ENCODE measurements at places on chromosomes 5 and 9. TPM values are rescaled to one million over a fixed set of nuclear protein-coding genes. Genes with fewer than 3 reads are reported as not detected.

Gene LTC4S
- 1.7 TPM for total RNA-seq

GRCh38 chr5:66015196-66015960 lies 89.0 kb downstream of the ERBIN start:
- H3K4me1 ChIP-seq, result peaks cover 2% of the 10 kb centered on the region
- DNase-seq, result no peak
- no peak overlapping the region for H3K4me3 ChIP-seq
- no peaks in the 10 kb centered on the region for H3K36me3 ChIP-seq
- no peaks in the 10 kb centered on the region for H3K27me3 ChIP-seq
- H3K27ac ChIP-seq, result no peak overlapping the region

- H3K4me3 ChIP-seq, result no peak overlapping the region
- DNase-seq, result no peak
- no peaks in the 10 kb centered on the region for H3K36me3 ChIP-seq
- no peaks in the 10 kb centered on the region for H3K27me3 ChIP-seq
- H3K4me1 ChIP-seq, result peaks cover 8% of the 10 kb centered on the region
Measured at GRCh38 chr5:120507800-120508463, 43.8 kb downstream of the PRR16 start.

- H3K27ac ChIP-seq, result peak overlapping the region; percentile 41
- no peak for DNase-seq
- no peaks in the 10 kb centered on the region for H3K27me3 ChIP-seq
- H3K4me3 ChIP-seq, result no peak overlapping the region
- H3K4me1 ChIP-seq, result peaks cover 44% of the 10 kb centered on the region
- no peaks in the 10 kb centered on the region for H3K36me3 ChIP-seq
Measured at GRCh38 chr9:110069326-110070248, 138.4 kb downstream of the C9orf152 start.

GRCh38 chr5:103605277-103605676 lies 42.7 kb upstream of the NUDT12 start:
- no peaks in the 10 kb centered on the region for H3K36me3 ChIP-seq

DNA sequence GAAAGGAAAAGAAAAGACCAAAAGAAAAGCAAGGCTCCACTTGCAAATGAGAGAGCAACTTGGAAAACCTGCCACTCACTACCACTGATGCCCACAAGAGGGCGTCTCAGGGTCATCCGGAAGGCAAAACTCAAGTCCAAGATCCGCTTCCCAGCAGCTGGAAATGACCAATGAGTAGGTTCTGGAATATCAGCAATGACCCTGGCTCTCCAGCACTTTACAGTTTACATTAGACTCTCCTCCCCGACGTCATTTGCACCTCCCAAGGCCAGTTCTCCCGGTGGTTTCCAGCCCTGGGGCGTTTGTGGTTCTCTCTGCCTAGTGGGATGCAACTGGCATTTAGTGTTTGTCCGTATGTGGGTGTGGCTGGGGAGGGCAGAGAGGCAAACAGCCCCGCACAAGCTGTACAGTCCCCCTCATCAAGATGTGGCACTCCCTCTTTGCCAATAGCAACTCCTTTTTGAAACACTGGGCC lies 193.8 kb upstream of the ZNF618 start:
- H3K4me3 ChIP-seq, result no peak overlapping the region
- H3K27me3 ChIP-seq, result peaks cover 5% of the 10 kb centered on the region
- no peak overlapping the region for H3K27ac ChIP-seq
- H3K4me1 ChIP-seq, result no peaks in the 10 kb centered on the region
- peak; percentile 38 for DNase-seq

- H3K27ac ChIP-seq, result no peak overlapping the region
- no peaks in the 10 kb centered on the region for H3K4me1 ChIP-seq
- DNase-seq, result no peak
- no peaks in the 10 kb centered on the region for H3K27me3 ChIP-seq
- H3K36me3 ChIP-seq, result no peaks in the 10 kb centered on the region
Measured at GRCh38 chr5:130168211-130168610, 263.9 kb downstream of the CHSY3 start.

Gene RETREG1
- 377 TPM for total RNA-seq

Gene PAPPA
- total RNA-seq, result 1.1 TPM

DNA sequence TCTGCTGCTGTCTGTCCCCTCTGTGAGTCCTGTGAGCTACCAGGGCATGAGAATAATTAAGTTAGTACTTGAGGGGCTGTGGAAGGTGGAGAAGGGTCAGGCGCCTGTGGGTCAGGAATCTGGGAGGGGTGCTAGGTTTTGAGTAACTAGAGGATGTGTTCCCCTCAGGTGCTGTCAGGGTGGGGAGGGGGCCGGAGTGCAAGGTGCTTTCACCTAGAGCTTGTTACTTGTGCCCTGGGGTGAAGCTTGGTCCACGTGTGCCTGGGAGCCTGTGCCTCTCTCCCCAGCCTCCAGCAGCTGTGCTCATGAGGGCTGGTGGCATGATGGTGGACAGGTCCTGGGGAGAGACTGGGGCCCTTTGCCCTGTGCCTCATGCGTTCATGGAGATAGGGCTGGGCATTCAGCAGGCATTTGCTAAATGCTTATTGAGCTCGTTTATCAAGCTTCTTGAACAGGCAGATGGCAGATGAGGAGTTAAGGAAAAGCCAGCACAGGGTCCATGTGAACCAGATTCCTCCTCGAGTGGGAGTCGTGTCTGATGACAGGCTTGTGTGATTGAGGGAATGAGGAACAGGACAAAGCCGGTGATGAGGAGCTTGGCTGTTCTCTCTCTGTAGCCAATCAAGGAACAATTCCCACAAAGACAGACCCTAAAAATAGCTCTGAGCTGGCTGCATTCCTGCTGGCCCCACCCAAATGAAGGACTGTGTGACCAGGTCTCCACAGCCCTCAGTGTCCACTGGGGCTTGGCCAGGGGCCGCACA lies 40.9 kb downstream of the CACNA1B start:
- DNase-seq, result no peak
- H3K36me3 ChIP-seq, result no peaks in the 10 kb centered on the region
- no peaks in the 10 kb centered on the region for H3K4me1 ChIP-seq
- H3K27ac ChIP-seq, result no peak overlapping the region
- no peaks in the 10 kb centered on the region for H3K27me3 ChIP-seq

Gene PCDHB15
- total RNA-seq, result 1.2 TPM

DNA sequence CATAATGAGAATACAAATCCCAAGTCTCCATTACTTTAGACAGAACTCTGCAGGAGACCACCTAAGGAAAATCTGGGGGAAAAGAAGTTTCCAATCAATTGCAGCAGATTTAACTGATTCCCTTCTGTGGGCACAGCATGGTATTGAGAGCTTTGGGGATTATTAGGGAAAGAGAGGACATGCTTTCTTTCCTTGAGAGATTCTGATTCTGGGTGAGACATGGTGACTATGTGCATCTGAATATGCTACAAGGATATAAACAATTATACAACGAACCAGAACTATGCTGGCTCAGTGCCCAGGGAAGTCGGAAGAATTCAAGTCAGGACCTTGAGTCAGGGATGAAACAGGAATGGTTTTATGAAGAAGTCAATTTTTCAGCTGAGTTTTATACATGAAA lies 183.7 kb downstream of the PDE4D start:
- DNase-seq, result no peak
- H3K36me3 ChIP-seq, result no peaks in the 10 kb centered on the region
- H3K4me1 ChIP-seq, result no peaks in the 10 kb centered on the region
- no peak overlapping the region for H3K4me3 ChIP-seq
- H3K27ac ChIP-seq, result no peak overlapping the region

DNA sequence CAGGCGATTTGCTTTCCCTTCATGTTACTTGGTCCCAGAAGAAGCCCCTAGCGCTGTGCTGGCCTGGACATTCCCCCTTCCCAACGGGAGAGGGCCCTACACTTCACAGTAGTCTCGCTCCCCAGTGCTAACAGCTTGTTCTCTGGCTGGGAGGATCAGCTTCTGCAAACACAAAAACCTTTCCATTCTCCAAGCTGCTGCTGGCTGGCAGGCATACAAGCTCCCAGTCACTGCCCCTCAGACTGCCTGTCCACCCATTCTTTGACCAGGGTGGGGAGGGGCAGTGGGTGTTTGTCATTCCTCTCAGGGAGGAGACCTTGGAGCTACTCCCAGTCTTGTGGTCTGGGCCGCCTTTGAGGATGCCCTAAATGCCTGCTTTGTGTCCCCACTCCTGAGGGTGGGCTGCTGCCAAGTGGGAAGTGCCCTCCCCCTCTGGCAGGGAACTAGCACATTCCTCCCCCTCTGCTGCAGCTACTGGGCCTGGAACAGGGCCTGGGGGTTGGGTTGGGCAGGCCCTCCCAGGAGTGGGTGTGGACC lies 20.8 kb downstream of the ENHO start:
- H3K27ac ChIP-seq, result no peak overlapping the region
- H3K27me3 ChIP-seq, result no peaks in the 10 kb centered on the region
- no peak for DNase-seq
- no peak overlapping the region for H3K4me3 ChIP-seq
- H3K36me3 ChIP-seq, result no peaks in the 10 kb centered on the region

Gene PPP2R2B
- 0.76 TPM for total RNA-seq

DNA sequence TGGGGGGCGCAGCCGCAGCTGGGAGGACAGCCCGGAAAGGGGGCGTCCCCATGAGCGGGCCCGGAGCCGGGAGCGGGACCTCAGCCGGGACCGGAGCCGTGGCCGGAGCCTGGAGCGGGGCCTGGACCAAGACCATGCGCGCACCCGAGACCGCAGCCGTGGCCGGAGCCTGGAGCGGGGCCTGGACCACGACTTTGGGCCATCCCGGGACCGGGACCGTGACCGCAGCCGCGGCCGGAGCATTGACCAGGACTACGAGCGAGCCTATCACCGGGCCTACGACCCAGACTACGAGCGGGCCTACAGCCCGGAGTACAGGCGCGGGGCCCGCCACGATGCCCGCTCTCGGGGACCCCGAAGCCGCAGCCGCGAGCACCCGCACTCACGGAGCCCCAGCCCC lies 47.0 kb downstream of the TJP2 start:
- no peak for DNase-seq
- no peaks in the 10 kb centered on the region for H3K36me3 ChIP-seq
- no peaks in the 10 kb centered on the region for H3K4me1 ChIP-seq
- no peak overlapping the region for H3K4me3 ChIP-seq

GRCh38 chr5:126052791-126053190 lies 370.4 kb upstream of the GRAMD2B start:
- no peak for DNase-seq
- H3K27me3 ChIP-seq, result no peaks in the 10 kb centered on the region
- no peaks in the 10 kb centered on the region for H3K4me1 ChIP-seq
- H3K36me3 ChIP-seq, result no peaks in the 10 kb centered on the region
- H3K27ac ChIP-seq, result no peak overlapping the region

Gene QRFP
- total RNA-seq, result not detected

GRCh38 chr9:124220946-124221451 lies 36.8 kb upstream of the NEK6 start:
- H3K4me1 ChIP-seq, result peaks cover 6% of the 10 kb centered on the region
- no peak overlapping the region for H3K4me3 ChIP-seq
- no peak overlapping the region for H3K27ac ChIP-seq
- H3K36me3 ChIP-seq, result no peaks in the 10 kb centered on the region
- H3K27me3 ChIP-seq, result no peaks in the 10 kb centered on the region

DNA sequence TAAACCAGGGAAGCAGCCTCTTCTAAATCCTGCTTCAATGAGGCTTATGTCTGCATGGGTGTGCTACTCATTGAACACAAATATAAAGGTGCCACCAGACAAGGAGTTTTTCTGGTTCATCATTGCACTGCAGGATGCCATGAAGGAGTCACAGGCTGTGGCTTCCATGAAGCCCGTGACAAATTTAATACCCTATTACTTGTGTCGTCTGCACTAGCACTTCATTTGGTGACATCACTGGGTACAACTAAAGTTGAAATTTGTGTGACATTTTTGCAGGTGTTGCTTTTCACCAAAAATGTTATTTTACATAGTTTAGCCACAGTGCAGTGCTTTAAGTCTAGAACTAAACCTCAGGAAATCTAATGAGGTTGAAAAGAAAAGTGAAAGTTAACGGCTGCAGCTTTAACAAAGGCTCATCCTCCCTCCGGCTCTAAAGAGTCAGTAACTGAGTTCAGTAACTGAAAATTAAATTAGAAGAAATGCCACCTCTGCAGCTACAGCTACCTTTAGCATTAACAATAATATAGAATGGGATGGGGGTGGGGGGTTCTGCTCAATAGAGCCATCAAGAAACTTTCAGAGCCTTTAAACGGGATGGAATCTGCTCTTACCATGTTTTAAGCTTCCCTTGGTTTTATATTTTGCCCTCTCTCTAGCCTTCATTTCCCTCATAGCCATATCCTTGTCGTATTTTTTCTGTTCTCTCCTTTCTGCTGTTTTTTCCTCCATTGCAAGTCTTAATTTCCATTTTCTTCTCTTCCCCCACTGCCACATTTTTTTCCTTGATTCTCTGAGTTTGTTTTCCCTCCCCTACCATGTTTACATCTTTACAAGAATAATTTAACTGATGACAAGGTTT lies 233.8 kb upstream of the TMEM161B start:
- peak overlapping the region; percentile 55 for H3K4me3 ChIP-seq
- no peak overlapping the region for H3K27ac ChIP-seq
- peaks cover 8% of the 10 kb centered on the region for H3K4me1 ChIP-seq
- no peaks in the 10 kb centered on the region for H3K36me3 ChIP-seq
- no peak for DNase-seq
- H3K27me3 ChIP-seq, result no peaks in the 10 kb centered on the region

Gene CCDC180
- total RNA-seq, result 1.3 TPM

DNA sequence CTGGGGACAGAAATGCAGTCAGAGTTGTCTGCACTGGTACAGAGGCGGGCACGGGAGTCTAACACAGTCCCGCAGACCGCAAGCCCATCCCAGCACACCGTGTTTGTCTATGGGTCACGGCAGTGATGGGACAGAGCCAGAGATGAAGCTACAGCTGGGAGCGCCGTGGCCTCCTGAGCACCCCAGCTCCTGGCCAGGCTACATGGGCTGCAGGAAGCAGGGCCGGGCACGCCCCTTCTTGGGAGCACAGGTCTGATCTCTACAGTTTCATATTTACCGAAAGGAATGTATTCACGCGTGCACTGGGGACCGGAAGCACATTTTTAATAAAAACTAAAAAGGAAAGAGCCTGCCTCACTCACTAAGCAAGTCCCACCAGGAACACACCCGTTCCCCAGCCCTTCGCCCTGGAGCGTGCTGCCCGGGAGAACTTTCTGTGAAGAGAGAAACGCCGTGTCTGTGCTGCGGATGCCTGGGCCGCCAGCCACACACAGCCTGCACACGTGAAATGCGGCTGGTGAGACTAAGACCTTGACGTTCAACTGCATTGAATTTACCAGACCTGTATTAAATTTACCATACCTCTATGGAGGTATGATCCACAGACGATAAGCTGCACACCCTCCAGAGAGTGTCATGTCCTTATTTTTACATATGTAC lies 81.1 kb downstream of the VAV2 start:
- H3K36me3 ChIP-seq, result no peaks in the 10 kb centered on the region
- no peak for DNase-seq
- no peak overlapping the region for H3K4me3 ChIP-seq
- no peak overlapping the region for H3K27ac ChIP-seq

Gene PCDHGA3
- total RNA-seq, result 2.1 TPM

Gene SH2D3C
- 8.1 TPM for total RNA-seq

Gene TSSK1B
- total RNA-seq, result not detected

Gene CDK7
- 27.6 TPM for total RNA-seq

- H3K4me1 ChIP-seq, result no peaks in the 10 kb centered on the region
- H3K36me3 ChIP-seq, result no peaks in the 10 kb centered on the region
- no peak overlapping the region for H3K27ac ChIP-seq
Measured at GRCh38 chr5:120293796-120294195, 170.3 kb upstream of the PRR16 start.

Gene ARL14EPL
- not detected for total RNA-seq

Gene FCN2
- total RNA-seq, result not detected

- no peaks in the 10 kb centered on the region for H3K36me3 ChIP-seq
- no peaks in the 10 kb centered on the region for H3K27me3 ChIP-seq
- no peak overlapping the region for H3K27ac ChIP-seq
- DNase-seq, result no peak
- H3K4me3 ChIP-seq, result no peak overlapping the region
Measured at GRCh38 chr5:71705421-71705820, 13.7 kb upstream of the CARTPT start.

Measured in gastrocnemius medialis (tissue), 4 donors.